ENCODE measurements at places on chromosomes 11 and 22.

DNA sequence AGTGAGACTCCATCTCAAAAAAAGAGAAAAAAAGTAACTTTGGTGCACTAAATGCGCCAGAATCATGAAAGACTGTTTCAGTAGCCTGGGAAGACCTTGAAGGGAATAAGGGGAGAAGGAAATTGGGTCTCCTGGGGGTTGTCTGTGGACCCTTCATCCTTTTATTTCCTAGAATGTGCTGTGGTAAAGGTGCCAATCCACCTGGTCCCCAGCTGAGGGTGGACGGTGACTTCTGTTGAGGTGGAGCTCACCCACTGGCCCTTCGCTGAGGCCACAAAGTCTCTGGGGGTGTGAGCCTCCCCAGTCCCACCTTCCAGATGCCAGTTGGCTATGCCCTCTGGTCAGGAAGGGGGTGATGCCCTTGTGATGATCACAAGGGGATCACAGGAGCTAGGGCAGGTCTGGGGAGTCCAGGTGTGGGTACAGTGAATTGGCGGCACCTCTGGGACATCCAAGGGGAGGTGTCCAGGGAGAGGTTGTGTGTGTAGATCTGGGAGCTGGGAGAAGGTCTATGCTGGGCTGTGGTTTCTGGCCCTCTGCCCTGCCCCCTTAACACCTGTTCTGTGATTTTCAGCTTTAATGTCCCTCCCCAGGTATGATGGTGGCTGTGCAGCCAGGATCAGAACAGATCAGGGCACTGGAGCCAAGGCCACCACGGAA lies 34.2 kb upstream of the LMO1 start:
- no peak for DNase-seq

- no peak for DNase-seq
Observed at GRCh38 chr11:71530602-71531001, 3.5 kb downstream of the KRTAP5-7 start.

GRCh38 chr11:18277565-18278271 lies 11.7 kb downstream of the SAA1 start:
- no peak for DNase-seq

DNA sequence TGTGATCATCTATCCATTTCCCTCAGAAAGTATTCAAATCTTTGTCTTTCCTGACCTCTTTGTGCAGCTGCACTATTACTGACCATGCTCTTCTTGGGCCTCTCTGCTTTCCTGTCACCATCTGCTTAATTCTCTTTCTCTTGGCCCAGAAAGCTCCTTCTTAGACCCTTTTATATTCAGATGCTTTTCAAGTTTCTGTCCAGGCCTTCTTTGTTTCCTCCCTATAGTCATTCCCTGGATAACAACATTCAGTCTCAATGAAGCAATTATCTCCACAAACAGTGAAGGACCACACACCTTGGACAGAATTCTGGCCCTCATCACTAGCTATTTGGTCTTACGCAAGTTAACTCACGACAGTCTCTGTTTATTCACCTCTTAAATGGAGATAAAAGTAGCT lies 89.7 kb downstream of the LARGE2 start:
- no peak for DNase-seq

DNA sequence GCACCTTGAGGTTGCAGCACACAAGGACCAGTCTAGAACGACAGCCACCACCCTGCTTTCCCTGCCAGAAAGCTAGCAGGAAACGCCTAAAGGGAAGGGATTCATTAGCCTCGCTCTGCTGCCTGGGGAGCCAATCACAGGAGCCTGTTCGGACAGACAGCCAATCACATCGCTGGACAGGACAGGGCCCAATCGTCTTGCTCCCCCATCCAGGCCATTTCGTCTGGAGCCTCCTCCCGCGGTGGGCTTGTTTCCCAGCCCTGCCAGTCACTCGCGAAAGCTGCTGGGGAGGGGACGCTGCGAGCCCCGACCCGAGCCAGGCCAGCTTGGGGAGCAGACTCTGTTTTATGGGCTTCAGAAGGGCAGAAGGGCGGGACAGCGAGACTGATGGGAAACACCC lies 79.8 kb upstream of the NCAM1 start:
- DNase-seq, result no peak

DNA sequence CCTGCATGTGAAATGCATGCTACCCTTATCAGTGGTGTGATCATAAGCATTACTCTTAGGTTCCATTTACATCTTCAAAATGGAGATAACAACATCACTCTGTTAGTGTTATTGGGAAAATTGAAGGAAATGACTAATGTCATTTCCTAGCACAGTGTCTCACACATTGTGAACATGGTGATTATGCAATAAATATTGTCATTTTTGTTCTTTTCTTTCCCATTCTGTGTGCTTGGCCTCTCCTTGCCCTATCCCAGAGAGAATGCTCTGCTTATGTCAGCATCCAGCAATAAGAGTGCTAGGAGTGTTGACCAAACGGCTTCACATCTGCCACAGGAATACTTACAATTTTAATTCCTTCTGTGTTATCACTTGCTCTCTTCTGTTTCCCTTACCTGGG lies 1024.1 kb upstream of the CCDC90B start:
- DNase-seq, result no peak
